ENCODE measurements at places on chromosomes 3 and 15.
A peak's percentile ranks its signal among the peaks of the same experiment; 100 is the strongest.

DNA sequence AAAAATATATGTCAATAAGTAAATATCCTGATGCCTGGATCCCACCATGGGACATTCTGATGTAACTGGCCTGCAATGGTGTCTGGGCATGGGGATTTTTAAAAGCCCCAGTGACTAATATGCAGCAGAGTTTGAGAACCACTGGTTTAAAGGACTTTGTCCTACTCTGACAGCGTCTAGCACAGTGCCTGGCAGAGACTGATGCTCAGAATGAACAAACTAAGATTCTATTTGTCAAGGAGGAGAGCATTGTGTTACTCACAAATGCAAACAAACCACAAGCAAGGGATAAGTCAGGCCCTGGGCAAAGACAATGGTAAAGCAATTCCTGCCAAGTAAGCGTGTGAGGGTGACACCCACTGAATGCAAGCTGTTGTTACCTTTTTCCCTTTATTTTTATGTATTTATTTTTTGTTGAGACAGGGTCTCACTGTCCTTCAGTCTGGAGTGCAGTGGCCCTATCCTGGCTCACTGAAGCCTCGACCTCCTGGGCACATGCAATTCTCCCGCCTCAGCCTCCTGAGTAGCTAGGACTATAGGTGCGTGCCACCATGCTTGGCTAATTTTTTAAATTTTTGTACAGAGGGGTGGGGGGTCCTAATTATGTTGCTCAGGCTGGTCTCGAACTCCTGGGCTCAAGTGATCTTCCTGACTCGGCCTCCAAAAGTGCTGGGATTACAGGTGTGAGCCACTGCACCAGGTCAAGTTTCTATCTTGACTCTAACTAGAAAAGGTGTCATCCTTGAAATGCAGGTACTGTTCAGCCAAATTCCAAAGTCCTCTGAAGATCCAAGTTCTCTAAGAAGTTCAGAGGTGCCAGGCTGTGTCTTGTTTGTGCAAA lies 909 bp upstream of the GPD1L start:
- DNase-seq, result no peak

DNA sequence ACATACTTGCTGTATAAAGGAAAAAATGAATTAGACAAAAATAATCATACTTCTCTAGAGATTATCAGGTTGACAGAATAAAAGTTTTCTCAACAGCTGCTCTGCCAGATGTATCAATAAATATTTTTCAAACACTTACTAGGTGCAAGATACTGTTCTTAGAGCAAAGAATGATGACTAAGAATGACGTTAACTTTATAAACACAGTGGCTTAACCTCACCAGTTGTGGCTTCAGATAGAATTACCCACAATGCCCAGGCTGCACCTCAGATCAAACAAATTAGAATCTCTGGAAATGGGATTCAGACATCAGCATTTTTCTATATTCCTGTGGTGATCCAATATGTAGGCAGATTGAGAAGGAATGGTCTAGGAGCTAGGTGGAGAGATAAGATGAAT lies 422.4 kb upstream of the ATP11B start:
- no peak for DNase-seq

GRCh38 chr3:12894629-12895028 lies 53.3 kb upstream of the RPL32 start:
- DNase-seq, result no peak

GRCh38 chr3:172217877-172218276 lies 178.5 kb downstream of the FNDC3B start:
- DNase-seq, result no peak

GRCh38 chr15:89101302-89102193 lies 13.3 kb downstream of the ABHD2 start:
- DNase-seq, result no peak

GRCh38 chr3:159877924-159878323 lies 110.7 kb upstream of the IL12A start:
- DNase-seq, result no peak

GRCh38 chr15:42608110-42608531 lies 32.7 kb downstream of the STARD9 start:
- DNase-seq, result peak; percentile 53

- peak; percentile 53 for DNase-seq
Observed at GRCh38 chr15:39685999-39686613, 96.5 kb downstream of the FSIP1 start.

- peak; percentile 70 for DNase-seq
Observed at GRCh38 chr3:58463181-58463941, 28.5 kb upstream of the KCTD6 start.

DNA sequence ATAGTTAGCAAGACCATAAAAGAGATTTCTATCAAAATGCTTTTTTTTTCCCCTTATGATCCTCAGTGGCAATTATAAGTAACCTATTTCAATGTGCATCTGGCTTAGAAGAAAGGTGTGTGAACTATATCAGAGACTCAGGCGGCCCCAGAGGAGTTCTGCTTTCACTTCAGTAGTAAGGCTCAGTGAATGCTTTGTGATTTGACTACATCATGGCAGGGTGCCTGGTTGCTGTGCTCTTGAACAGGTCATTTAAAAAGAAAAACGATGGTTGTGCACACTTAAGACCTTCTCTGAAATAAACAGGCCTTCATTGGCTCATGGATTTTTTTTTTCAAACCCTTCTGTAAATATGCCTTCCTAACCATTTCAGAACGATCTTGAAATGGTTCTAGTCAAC lies 400.4 kb upstream of the RARB start:
- DNase-seq, result no peak

DNA sequence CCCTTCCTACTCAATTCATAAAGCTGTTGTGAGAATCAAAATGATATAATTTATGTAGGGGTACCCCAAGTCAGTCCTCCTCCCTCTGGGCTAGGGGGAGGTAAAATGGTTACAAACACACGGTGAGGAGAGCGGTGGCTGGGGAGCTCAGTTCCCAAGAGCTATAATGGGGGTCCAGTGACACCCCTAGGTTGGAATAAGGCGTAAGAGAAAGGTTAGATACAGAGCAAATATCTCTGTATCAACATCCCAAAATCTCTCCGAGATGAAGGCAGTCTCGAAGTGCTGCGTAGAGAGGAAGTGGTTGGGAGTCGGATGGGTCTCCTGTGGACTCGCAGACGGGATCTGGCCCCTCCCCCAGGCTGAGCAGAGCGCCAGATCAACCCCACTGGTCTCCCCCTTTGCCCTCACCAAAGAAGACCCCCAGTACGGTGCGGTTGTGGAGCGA lies 1.8 kb downstream of the DUOX2 start:
- DNase-seq, result no peak

- no peak for DNase-seq
Observed at GRCh38 chr3:166243511-166243910, 406.3 kb upstream of the BCHE start.

- peak; percentile 7 for DNase-seq
Observed at GRCh38 chr3:183430325-183430957, 2.0 kb upstream of the MCF2L2 start.

GRCh38 chr3:128854475-128854874 lies 24.9 kb upstream of the ACAD9 start:
- DNase-seq, result no peak

DNA sequence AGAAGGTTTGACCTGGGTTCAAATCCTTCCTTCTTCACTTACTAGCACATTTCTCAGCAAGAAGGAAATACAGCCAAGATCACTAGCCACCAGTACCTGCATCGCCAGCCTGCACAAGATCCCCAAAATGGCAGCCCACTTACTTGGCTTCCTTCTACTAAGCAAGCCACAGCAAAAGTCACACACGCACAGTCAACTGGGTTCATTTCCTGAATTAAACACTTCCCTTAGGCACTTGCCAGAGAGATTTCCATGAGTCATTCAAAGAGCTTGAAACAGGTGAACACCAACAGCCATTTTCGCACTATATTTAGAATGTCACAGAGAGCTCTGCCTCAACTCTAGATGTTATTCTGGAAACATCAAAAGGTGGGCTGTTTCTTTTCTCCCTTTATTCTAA lies 42.6 kb downstream of the MGLL start:
- no peak for DNase-seq

GRCh38 chr3:147002721-147003120 lies 397.6 kb upstream of the PLSCR5 start:
- DNase-seq, result no peak

- no peak for DNase-seq
Observed at GRCh38 chr3:62724503-62724902, 150.7 kb downstream of the CADPS start.

GRCh38 chr3:71940486-71940885 lies 155.5 kb upstream of the PROK2 start:
- DNase-seq, result no peak

GRCh38 chr3:37170060-37170459 lies 4.3 kb downstream of the LRRFIP2 start:
- DNase-seq, result no peak

DNA sequence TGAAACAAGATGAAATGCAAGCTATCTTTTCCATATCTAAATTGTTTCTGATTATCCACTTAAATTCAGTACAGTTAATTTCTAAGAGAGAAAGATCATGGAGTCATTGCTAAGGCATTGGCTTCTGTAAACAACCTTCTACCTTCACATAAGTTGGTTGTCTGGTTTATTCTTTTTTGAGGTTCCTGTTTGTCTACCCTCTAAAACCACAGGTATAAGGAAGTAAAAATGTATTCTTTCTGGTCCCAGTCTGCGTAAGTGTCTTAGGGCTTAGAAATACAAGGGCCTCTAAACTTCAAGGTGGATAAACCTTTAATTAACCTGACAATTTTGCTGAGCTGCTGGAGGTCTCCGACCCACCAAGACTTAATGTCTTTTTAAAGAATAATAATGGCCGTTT lies 3.6 kb upstream of the ATOSA start:
- peak; percentile 62 for DNase-seq

DNA sequence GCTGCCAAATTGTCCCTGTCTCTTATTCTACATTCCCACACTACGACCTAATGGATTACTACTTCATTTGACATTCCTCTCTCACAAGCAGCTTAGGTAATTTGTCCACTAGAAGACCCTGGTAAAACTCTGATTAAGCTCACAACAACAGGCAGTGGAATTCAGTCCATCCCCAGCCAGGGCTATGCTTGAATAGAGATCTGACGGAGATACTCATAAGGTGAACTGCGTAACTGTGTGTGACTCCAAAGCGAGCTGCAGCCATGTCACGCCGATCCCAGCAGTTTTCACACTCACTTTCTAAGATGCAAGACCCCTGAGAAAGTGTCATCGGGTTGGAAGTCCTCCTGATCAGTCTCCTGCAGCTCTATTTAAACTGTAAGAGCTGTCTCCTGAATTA lies 25.7 kb upstream of the ROBO2 start:
- DNase-seq, result no peak

DNA sequence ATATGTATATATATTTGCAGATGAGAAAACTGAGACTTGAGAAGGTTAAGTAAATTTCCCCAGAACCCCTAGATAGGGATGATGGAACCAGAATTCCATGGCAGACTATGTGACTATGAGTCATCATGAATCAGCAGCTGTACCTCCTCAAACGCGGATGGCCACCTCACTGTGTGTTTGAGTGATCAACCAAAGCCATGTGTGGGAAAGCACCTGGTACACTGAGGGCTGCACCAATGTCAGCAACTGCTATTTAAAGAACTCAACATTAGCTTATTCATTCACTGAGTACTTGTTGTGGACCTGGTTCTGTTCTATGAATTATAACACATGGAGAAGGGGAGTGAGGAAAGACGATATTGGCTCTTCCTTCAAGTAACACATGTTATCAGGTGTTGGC lies 377.0 kb downstream of the GAP43 start:
- no peak for DNase-seq

- DNase-seq, result no peak
Observed at GRCh38 chr3:16740515-16740914, 135.3 kb upstream of the DAZL start.

DNA sequence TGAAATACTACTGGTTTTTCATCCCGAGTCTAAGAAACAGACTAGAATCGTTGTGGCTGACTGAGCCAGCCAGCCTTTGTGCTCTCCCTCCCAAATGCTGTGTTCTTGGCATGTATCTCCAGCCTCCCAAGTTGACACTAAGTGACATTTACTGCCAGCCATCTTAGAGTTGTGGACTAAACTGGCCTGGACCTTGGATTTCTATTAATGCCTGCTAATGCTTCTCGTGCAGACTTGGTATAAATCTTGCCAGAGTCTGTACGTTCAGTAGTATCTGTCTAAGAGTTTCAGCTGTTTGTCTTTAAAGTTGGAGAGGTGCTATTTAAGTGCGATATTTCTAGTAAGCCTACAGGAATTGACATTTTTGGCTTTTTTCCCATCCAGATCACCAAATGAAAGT lies 166.6 kb upstream of the BHLHE40 start:
- no peak for DNase-seq
